ENCODE measurements at places on chromosomes 16 and 17.

GRCh38 chr17:41837761-41838538 is at the start of gene KLHL10:
Gene KLHL10 (plus strand): TSS chr17:41837825. CDS start chr17:41837933, 108 bp downstream.
- no peak for DNase-seq

- DNase-seq: no peak
These were observed 25.3 kb downstream of the IGFBP4 start for GRCh38 chr17:40468560-40468959.

DNA sequence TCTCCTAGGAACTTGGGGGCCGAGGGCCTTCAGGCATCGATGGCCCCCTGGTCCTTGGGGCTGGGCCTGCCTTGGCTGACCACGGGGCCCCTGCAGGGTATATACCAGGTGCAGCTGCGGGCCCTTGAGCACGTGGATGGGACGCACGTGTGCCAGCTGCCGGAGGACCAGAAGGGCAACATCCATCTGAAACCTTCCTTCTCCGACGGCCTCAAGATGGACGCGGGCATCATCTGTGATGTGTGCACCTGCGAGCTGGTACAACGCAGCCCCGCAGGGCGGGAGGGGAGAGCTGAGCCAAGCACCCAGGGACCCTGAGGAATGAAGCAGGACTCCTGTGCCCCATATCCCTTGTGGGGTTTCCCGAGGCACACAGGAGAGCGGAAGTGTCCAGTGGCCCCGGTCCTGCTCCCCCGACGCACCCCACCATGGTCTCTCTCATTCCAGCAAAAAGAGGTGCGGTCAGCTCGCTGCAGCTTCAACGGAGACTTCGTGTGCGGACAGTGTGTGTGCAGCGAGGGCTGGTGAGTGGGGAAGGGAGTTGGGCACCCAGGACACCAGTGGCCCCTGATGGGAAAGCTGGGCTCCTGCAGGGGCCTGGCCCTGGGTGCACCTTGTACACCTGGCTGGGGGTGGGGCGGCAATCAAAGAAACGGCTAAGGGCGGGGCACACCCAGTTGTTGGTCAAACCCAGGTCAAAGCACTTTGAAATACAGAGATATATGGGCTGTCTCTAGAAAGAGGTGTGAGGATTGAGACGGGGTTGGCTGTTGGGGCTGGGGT is 10.6 kb downstream of the ITGB4 start:
- no peak for DNase-seq

GRCh38 chr17:17494870-17495535 is 1.2 kb downstream of the RASD1 start:
- DNase-seq: peak; percentile 53

GRCh38 chr17:32944248-32945020 is 16.5 kb downstream of the TMEM98 start:
- no peak for DNase-seq

- no peak for DNase-seq
These were observed 28.9 kb downstream of the TMEM11 start for GRCh38 chr17:21185061-21185460.

DNA sequence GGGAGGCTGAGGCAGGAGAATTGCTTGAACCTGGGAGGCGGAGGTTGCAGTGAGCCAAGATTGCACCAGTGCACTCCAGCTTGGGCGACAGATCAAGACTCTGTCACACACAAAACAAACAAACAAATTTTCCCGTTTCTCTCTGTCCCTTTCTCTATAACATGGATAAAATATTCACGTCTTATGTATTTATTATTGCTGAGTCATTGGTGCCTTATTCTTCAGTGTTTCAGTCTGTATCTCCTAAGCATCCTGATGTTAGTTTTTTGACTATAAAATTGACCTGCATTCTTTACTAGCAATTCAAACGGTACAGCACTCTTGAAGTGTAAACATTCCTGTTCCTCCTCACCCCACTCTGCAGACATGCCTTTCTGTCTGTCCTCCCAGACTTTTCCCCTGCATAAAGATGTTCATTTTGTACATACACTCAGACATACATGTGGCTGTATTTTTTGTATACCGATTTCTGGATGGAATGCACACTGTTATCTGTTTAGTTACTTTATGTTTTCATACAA is 16.4 kb downstream of the DHODH start:
- DNase-seq: no peak

DNA sequence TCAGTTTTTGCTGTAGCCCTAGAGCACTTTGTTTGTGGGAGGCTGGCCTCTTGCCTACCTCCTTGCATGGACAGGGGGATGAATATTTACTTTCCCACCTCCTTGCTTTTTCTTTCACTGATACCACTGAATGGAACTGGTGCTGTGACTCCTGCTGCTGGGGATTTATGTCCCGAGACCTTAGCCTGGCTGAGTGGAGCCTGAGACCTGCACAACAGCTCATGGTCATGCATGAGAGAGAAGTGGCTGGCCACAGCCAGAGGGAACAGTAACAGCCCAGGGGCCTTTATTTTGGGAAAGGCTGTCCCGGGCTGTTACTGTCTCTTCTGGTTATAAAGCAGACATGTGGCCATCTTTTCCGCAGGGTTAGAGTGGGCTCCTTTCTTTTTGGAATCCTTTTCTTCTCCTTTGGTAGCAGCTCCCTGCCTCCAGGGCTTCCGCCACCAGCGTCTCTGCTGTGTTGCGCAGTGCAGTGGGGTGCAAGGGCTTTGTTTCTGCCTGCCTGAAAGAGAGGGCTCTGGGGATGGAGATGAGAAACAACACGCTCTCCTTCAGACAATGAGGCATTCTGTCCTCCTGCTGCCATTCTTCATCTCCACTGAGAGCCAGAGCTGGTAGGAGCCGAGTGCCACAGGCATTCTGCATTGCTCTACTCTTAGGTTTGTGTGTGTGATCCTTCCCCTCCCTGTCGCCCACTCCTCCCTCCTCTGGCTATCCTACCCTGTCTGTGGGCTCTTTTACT is 14.5 kb downstream of the SNX11 start:
- no peak for DNase-seq

DNA sequence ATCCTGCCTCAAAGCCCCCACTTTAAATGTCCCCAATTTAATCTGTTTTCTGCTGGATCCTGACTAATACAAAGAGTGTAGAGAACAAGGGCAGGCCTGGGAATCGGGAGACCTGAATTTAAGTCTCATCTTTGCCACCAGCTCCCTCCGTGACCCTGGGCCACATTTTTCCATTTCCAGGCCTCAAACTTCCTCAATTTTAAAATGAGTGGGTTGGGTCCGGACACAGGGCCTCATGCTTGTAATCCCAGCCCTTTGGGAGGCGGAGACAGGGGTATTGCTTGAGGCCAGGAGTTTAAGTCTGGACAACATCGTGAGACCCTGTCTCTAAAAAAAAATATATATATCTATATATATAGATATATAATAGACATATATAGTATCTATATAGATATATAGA is 61.4 kb downstream of the SRL start:
- DNase-seq: no peak

DNA sequence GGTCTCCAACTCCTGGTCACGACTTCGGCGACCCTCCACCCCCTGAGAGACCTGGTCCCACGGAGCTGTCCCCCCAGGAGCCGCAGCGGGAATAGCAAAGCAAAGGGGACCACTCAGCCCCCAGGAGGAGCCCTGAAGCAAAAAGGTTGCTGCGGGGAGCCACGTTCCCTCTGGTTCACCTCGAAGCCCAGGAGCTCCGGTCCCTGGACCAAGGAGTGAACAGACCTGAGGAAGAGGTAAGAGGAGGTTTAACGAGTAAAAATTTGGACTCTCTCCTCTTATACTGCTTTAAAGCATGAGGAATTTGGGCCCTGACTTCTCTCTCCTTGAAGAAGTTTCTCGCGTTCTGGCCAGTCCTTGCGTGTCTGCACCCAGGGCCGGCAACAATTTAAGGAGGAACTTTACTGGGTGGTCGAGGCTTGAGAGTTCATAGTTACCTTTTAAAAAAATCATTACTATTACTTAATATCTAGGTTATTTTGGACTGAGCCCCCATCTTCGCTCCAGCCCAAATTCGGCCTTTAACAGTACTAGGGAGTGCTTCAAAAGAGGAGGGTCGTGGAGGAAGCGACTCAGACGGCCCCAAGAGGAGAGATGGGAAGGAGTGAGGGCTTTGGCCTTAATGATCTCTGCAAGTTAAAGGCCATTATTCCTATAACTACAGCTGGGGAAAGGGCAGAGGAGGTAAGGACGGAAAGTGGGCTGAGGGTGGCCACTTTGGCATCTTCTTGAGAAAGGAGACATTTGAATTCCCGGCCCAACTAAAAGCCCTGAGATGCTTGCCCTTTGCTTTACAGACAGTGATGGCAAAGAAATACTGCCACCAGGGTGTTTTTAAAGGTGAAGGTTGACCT is 16.9 kb upstream of the HOXB9 start:
- DNase-seq: no peak

DNA sequence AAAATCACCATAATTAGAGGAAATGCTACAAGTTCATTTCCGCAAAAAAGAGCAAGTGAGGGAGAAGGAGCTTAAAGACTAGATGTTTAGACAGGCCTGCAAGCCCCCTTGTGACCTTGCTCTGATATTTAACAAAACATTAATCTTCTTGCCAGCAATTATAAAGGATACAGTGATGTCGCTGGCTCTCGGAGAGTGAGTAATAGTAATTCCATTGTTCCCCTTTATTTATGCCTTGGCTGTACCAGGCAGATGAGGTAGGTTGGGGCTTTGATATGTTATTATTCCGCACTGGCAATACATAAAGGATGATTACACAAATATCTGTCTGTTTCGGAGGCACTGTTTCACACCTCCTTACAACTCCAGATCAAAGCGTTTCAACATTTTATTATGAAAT is 204.8 kb upstream of the SALL1 start:
- DNase-seq: no peak

DNA sequence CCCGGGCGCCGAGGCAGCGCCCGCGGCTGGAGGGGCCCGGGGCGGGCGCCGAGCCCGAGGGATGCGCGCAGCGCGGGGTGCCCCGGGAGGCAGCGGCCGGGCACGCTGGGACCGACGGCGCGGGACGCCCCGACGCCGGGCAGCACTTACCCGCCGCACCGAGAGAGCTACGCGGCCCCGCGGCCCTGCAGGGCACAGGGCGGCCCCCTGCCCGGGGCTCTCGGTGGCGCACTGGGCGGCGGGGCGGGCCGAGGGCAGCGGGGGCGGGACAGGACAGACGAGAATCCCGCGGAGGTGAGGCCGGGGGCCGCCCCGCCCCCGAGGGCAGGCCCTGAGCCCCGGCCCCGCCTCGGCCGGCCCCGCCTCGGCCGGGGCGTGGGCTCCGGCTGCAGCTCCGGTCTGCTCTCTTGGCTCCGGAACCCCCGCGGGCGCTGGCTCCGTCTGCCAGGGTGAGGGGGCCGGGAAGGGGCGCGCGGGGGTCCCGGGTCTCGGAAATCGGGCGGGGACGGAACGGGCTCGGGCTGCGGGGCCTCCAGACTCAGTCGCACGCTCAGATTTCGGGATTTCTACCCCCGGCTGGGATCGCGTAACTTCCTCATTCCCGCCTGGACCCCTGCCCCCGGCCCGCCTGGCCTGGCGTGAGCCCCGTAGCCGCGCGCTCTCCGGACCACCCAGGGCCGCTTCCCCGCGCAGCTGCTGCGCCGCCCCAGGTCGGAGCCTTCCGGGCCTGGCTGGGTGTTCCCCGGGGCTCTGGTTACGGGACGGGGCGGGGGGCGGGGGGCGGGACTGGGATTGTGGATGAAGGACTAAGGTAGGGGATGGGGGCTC is at the start of gene PLD2:
TSS of gene PLD2 (plus strand) at position 376 of the 828 bp plus-strand sequence. CDS start 621 bp downstream, outside the sequence.
- DNase-seq: peak; percentile 69

GRCh38 chr17:43171586-43172487 is 823 bp downstream of the NBR1 start:
- peak; percentile 96 for DNase-seq

DNA sequence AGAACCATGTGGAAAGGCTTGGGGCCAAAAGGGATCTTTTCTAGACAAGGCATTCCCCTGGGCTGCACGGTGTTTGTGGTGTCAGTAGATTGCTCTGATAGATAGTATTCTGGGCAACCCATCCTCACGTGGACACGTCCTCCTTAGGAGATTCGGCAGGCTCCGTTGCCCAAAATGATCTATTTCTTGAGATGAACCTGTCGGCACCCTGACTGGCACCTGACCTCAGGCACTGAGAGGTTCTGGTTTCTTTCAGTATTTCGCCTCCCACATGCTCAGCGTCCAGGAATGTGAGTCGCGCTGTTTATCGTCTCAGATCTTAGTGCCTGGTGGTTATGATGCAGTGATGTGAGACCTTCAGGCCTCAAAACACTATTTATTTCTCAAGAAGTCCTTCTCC is 89.7 kb downstream of the MARCHF10 start:
- DNase-seq: peak; percentile 86

DNA sequence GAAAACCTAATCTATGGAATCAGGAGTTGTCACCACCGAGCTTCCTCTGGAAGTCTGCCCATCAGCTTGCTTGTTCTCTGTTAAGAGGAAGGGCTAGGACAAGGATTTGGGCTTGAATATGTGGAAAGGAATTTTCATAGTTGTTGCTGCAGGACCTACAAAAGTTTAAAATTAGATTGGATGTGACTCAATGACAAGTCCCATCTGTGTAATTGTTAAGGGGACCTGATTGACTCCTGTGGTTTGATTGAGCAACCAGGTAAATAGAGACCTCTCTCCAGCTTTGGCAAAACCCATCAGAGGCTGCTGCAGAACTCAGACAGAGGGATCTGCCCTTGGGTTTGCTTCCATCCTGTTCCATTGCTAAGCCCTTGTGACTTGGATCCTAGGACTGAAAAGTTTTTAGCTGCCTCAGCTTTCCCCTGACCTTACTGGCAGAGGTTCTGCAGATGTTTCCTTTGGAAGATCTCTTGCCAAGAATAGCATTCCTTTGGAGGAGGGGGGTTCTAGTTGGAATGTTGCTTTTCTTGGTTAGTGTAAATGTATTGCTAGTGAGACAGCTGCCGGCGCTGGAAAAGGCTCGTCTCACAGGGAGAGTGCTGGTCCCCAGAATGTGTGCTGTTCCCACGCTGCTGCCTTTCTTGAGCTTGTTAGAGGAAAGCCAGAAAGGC is 50.0 kb downstream of the SF3B3 start:
- DNase-seq: peak; percentile 97

DNA sequence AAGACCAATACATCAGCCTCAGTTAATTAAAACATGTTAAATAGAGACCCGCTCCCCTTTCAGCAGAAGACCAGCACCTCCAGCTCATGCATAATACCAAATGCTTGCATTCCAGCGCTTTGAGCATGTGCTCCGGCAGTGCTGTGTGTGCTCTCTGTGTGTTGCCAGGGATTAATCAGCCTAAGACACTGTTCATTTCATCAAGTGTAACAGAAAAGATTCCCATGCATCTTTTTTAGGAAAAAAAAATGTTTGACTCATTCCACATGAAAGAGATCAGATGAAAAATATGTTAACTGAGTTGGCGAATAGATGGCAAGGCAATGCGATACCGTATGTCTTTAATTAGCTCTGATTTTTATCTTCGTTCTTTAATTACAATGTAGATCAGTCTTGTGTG is 187.6 kb downstream of the RPTOR start:
- DNase-seq: peak; percentile 62

GRCh38 chr17:18987230-18987610 is 17.3 kb downstream of the FAM83G start:
- DNase-seq: no peak

- DNase-seq: no peak
These were observed 17.9 kb downstream of the ARL2BP start for GRCh38 chr16:57262841-57263540.

- DNase-seq: peak; percentile 80
These were observed 40.9 kb downstream of the RFFL start for GRCh38 chr17:35022536-35023063.

Data from fibroblast of lung (primary cell).